ENCODE measurements at places on chromosomes 4 and X.
A peak's percentile ranks its signal among the peaks of the same experiment; 100 is the strongest.

DNA sequence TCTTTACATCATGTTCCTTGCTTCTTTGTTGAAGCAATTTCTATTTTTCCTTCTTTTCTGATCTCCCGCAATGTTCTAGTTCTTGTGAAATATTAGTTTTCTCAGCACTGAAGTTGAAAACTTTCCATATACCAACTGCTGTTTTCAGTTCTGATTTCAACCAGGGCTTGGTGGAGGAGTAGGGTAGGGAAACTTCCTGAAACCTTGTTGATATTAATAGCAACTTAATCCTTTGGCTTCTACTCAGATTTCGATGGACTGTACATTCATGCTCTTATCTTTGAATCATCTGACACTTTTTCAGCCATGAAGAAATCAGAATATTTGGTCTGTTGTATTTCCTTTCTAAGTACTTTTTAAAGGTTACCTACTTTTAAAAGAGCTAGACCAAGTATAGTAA is 315.8 kb downstream of the RPA4 start:
- no peak for DNase-seq

- no peak for DNase-seq
Observed at GRCh38 chr4:135515295-135515694, 1313.7 kb upstream of the PABPC4L start.

- DNase-seq, result no peak
Observed at GRCh38 chr4:52248820-52249219, 197.7 kb downstream of the SPATA18 start.

GRCh38 chr4:121096191-121096590 is 23.9 kb upstream of the NDNF start:
- no peak for DNase-seq

- DNase-seq, result no peak
Observed at GRCh38 chr4:100707786-100708185, 190.0 kb upstream of the EMCN start.

GRCh38 chr4:177079327-177079726 is 230.3 kb upstream of the NEIL3 start:
- no peak for DNase-seq

GRCh38 chr4:1269209-1269608 is 20.3 kb upstream of the CTBP1 start:
- no peak for DNase-seq

- no peak for DNase-seq
Observed at GRCh38 chr4:3054169-3054759, 20.1 kb downstream of the HTT-AS start.

GRCh38 chrX:38870361-38870895 is 69.2 kb downstream of the MID1IP1 start:
- no peak for DNase-seq

- DNase-seq, result peak; percentile 17
Observed at GRCh38 chr4:47913330-47913729, 1.1 kb downstream of the NFXL1 start.

- no peak for DNase-seq
Observed at GRCh38 chr4:88333741-88334405, 44.8 kb upstream of the HERC6 start.

- DNase-seq, result no peak
Observed at GRCh38 chr4:85889314-85889713, 414.4 kb downstream of the ARHGAP24 start.

DNA sequence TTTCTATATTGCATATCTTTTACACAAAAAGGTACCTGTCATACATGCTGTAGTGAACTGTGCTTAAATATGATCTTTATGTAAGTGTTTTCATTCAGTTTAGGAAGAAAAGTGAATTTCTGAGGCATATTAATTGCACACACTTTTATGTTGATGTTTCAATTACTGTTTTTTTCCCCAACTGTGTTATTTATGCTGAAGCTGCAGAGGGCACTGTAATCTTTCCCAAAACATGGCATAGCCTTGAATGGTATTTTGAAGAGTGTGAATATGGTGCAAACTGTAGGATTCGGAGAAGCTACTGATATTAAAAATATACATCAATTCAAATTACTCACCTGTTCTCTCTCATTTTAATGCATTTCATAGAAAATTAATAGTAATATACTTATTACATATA is 6.0 kb upstream of the CENPE start:
- DNase-seq, result peak; percentile 25

DNA sequence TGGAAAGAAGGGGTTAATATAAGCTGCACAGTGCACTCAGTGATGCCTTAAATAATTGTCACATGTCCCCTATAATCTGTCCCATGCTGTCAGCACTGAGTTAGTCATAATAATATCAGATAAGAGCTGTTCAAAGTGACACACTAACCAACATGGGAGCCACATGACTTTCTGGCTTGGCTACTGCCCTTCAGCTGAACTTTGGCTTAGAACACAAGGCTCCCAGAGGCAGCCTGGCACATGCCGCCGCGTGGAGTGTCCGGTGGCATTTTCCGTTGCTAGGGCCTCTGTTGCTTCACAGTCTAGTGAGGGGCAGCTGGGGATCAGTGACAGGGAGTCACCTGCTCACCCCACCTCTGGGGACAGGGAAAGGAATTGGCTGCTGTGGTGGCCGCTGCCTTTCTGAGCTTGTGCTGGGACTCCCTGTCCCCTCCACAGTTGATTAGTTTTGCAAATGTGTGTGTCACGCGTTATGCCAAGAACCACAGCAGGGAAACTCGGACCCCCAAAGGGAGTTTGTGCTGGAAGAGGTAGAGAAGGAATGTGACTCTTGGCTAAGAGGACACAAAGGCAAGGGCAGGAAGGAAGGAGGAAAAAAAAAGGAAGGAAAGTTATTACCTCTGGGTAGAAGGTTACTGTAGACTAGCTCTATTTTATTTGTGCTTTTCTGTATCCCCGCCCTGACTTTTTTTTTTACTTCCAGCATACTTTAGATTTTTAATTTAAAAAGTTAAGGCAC is 41.1 kb upstream of the PPARGC1A start:
- peak; percentile 70 for DNase-seq

Measured in cardiac muscle cell (in vitro differentiated cells and primary cell).